ENCODE measurements at places on chromosomes 4 and X.

DNA sequence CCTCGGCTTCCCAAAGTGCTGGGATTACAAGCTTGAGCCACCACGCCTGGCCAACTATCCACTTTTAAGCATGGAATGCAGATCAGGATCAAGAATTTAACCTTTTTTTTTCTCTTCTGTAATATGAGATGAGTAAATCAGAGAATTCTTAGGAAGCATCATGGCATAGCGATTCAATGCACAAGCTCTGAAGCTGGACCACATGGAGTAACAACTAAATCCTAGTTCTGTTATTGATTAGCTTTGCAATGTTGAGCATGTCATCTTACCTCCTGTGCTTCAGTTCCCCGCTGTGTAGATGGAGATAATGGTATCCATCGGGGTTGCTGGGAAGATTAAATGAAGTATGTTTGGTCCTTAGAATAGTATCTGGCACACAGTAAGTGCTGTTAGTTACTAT is 1.9 kb upstream of the SNX25 start:
- DNase-seq: no peak

GRCh38 chr4:134627366-134627765 is 425.8 kb upstream of the PABPC4L start:
- no peak for DNase-seq

DNA sequence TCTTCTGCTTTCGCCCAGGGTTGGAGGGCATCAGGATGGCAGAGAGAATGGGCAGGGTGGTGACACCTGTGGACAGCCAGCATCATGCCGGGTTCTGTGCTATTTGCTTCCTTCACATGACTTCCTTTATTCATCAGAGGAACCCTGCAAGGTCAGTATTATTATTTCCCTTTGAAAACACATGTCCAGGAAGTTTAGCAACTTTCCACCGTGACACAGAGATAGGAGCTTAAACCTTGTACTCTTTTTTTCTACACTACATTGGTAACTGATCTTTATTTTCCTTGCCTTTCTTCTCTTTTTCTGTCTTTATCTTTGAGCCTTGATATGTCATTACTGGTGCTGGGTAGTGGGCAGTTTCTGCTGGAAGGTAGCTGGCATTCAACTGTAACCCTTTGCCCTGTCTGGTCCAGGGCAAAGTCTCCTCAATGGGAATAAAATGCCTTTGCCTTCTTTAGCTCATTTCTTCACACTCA is 5.0 kb upstream of the MGST2 start:
- DNase-seq: no peak

DNA sequence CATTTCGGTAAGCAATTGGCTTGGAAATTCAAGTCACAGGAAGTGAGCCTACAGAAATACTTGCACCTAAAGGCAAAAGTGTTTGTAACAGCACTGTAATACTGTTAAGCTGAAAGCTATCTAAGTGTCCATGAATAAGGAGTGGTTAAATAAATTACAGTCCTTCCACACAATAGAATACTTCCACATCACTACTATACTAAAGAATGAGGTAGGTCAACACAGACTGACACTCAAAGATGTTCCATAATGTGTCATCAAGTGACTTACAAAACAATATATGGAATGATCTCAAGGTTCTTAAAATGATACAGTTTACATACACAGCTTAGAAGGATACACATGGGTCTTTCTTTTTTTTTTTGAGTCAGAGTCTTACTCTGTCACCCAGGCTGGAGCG is 27.0 kb downstream of the SLC10A6 start:
- DNase-seq: no peak

GRCh38 chrX:45360571-45360970 is 159.9 kb upstream of the DIPK2B start:
- no peak for DNase-seq
